ENCODE measurements at places on chromosomes 11 and 22.

DNA sequence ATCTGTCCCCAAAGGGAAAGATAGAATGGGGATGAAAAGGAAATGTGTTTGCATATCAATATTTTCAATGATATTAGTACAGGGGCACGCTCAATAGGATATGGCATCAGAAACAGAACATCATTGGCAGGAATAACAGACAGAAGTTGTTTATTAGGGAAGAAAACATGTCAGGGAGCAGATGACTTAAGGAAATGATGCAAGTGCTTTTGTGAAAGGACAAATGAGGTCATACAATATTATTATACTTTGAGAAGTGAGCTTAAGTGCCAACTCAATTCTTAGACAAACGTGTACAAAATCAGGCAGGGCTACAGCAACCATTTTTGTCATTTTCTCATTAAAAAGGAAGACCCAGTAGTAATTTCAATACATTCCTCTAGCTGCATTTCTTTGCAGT, 388.4 kb downstream of the SOX6 start:
- DNase-seq, result no peak

DNA sequence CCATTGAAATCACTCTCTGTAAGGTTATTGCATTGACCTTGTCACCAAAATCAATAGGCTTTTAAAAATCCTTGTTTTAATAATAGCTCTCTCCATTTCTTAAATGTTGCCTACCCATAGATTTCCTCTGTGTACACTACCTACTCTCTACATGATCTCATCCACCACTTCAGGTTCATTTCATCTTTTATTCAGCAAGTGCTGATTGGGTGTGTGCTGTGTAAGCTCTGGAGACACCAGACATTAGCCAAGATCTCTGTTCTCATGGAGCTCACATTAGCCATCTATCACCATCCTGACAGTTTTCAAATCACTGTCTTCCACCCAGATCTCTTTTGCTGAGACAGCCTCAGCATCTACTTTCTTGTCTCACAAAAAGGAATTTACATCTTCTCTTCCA, 4.4 kb upstream of the MS4A10 start:
- no peak for DNase-seq

GRCh38 chr22:20135265-20135664, 3.7 kb downstream of the ZDHHC8 start:
- DNase-seq, result no peak

DNA sequence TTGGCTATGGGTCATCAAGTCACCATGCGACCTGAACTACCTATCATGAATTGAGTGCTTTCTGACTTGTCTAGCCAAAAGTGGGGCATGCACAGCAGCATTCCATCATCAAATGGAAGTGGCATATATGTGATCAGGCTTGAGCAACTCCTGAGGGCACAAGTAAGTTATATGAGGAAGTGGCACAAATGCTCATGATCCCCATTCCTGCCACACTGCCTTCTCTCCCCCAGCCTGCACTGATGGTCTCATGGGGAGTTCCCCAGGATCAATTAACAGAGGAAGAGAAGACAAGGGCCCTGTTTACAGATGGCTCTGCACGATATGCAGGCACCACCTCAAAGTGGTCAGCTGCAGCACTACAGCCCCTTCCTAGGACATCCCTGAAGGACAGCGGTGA, 21.8 kb downstream of the MS4A4E start:
- no peak for DNase-seq

DNA sequence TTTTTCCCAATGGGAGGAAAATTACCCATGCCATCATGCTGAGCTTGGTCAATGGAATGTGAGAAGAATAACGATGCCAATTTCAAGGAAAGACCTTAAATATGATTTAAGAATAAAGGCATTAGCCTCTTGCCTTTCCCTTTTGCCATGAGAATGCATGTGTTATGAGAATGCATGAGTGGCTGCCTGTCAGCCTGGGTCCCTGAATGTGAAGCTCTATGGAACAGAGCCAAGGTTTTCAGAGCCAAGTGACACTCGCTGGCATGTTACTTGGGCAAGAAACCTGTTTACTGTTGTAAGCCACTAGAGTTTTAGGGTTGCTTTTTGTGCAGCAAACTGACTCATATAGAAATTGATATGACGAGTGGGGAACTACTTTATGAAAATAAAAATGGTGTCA, 75.7 kb downstream of the JRKL start:
- no peak for DNase-seq

DNA sequence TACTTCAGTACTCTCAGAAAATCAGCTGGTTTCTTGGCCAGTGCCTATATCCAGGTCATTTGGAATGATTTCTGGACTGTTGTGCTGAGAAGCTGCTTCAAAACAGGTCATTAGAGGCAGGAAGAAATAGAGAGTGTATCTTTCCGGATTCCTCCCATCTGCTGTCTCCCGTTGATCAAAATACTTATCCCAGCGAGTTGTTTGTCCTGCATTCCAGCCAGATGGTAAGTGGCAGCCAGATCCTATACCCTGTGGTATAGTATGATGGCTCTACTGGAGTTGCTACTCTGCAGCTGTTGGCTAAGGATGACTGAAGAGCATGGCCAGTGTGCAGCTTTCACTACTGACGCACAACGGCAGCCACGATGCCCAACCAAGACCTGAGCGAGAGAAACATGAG, 560.9 kb upstream of the ANO5 start:
- no peak for DNase-seq

DNA sequence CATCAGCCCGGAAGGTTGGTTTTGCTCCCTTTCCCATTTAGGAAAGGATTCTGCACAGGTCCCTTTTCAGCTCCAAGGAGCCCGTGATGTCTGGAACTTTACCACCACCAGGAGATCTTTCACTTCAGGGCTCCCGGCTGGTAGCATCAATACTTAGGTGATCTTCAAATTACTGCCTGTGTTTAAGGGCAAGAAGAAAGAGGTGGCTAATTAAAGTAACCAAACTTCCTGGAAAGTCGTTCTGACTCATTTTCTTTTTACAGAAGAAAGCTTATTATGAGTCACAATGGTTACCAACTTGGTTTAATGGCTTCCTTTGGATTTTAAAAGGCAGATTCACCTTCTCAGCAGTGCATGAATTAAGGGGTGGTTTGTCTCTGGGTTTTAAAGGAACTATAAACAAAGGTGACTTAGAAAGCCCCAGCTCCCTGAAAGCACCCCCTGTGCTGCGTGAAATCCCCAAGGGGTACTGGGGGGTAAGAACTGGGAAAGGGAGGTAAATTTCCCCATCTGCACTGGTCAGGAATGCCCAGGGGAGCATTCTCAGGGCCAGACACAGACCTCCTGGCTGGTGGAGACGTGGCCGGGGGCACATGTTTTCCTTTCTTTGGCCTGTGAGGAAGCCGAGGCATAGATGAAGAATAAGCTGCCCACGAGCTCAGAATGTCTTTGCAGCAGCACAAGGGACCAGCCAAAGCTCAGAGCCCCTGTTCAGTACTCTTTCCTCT, 8.8 kb downstream of the POU2F3 start:
- DNase-seq, result no peak

GRCh38 chr22:30680991-30681770, 13.5 kb upstream of the OSBP2 start:
- no peak for DNase-seq

- DNase-seq, result no peak
These were observed 25.5 kb upstream of the CREB3L1 start for GRCh38 chr11:46251954-46252353.

DNA sequence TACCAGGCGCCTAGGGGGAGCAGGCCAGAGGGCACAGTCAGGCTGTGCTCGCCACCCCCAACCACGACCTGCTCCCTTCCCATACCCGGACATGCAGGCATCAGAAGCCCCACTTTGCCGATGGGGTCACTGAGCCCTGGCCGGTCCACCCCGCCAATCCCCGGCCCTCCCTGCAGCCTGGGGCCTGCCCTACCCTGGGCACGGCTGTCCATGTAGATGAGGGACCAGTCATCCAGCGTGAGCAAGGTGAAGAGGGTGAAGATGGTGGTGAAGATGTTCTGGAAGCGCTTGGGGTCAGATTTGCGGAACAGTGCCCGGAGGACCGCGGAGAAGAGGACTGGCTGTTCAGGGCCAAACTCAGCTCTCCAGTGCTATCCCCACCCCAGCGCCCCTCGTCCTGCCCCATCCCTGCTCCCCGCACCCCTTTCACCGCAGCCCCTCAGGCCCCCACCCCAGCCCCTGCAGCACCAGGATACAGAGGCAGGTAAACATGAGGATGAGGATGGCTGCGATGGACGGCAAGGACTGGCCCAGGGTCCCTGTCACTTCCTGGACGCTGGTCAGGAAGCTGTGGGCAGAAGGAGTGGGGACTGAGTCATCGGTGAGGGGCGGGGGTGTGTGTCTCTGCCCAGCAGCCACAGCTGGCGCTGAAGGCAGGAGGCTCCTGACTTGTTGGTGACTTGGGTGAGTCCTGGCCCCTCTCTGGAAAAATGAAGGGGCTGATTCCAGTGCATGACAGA, 5.5 kb downstream of the CATSPER1 start:
- DNase-seq, result no peak

DNA sequence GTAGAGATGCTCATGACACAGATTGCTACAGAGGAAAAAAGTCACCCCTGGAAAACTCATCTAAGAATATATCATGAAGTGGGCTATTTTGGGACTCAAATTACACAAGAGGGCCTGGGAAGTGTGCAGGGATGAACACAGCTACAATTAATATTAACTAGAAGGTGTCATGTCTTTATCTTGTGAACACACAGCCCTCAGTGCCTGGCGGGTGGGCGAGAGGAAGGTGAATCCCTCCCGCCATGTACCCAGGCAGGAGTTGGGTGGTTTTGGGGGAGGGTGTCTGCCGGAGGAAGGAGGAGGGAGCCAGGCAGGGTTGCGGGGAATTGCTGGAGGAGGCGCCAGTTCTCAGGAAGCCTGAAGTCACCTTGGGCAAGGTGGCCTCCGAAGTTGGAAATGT, 5.1 kb upstream of the FAM83F start:
- no peak for DNase-seq

GRCh38 chr22:39839204-39839603, 54.4 kb downstream of the ENTHD1 start:
- no peak for DNase-seq

- no peak for DNase-seq
These were observed 4.0 kb downstream of the THAP12 start for GRCh38 chr11:76376746-76377558.

DNA sequence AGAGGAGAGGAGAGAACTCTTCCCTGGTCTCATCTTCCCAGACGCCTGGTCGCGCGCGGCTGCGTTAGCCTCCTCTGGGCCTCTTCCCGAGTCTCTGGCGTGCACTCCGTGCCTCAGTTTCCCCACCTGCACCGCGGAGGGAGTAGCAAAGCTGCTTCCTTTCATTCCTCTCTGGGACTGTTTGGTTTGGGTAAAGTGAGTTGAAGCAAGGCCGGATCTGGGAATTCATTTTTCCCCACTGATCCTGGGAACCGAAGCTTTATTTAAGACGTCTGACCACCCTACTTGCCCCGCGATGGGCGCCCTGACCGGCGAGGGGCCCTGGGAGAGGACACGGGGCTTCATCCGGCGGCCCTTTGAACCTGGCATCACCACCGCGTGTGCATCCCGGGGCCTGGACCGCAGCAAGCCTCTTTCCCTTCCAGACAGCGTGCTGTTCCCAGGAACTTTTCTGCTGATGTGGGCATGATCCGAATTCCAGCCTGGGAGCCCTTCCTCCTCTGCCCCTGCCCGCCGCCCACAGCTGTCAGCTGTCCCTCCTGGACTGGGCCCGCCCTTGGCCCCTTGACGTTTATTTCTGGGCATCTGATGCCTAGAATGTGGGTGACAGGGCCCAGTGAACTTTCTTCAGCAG, 758 bp downstream of the LDLRAD3 start:
- DNase-seq, result peak; percentile 21

DNA sequence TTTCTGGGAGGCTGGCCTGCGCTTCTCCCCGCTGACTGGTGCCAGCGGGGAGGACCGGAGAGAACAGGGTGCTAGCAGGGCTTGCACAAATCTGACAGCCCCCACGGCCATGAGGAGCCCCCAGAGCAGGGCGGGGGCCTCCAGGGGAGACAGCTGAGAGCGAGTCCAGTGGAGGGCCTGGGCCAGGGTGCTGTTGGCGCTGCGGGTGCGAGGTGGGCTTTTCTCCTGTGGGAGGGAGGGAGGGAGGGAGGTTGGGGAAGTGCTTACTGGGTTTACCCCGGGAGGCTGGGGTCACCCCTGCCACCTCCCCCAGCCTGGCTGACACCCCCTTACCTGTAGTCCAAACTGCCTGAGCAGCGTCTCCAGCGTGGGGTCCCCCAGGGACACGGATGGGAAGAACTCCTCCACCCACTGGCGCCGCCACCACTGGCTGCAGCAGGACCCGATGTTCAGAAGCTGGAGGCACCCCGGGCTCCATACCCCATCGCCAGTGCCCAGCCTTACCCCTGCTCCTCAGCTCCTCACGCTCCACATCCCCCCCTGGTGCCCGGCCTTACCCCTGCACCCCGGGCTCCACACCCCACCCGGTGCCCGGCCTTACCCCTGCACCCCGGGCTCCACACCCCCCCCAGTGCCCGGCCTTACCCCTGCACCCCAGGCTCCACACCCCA, 3.9 kb downstream of the LMF2 start:
- no peak for DNase-seq

DNA sequence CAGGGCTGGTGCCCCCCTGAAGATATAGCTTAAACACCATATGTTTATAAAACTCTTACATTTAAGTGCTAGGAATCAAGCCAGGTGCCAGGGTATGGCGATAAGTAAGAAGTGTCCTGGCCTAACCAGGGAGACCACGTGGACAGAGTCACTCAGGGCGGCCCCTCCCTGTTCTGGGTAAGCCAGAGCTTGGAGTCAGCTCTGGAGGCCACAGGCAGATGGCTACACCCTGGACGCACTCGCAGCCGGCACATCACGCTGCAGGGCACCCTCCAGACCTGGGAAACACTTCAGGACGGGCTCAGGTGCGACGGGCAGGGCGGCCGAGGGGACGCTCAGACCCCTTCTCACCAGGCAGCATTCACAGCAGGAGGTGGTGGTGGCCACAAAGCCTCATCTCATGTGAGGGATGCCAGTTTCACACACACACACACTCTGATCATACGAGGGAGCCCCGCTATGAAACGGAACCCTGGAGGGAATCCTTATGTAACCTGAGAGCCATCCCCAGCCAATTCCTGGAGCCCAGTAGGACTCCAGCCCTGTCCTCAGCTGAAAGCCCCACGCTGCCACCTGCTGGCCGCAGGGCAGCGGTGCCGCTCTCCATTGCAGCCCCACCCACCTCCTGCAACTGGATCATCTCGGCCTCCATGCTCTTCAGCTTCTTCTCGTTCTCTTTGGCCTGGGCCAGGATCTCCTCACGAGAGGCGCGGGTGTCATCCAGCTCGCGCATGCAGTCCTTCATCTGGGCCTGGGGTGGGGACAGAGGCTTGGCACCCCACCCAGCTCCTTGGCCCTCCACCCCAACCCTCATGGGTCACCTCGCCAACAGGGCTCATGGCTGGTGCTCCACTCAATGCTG, 33.4 kb downstream of the APOL1 start:
- DNase-seq, result peak; percentile 84

DNA sequence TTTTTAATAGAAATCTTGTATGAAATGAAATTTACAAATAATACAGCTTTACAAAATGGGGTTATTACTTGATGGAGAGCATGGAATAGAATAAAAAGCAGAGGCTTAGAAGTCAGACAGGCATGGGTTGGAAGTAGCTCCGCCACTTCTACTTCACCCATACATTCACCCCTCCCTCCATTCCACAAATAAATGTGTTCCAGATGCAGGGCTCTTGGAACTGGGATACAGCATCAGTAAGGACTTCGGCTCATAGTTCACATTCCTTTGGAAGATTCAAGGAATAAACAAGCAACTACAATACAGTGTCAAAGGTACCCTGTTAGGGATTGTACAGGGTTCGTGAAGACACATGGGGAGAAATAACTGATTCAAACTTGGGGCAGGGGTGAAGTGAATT, 156.8 kb downstream of the WNT11 start:
- DNase-seq, result no peak

GRCh38 chr22:36807627-36808026, 9.2 kb downstream of the PVALB start:
- no peak for DNase-seq

GRCh38 chr11:97770570-97770969, 1250.2 kb upstream of the CNTN5 start:
- DNase-seq, result no peak

Data from right lobe of liver (tissue), 6 donors.